ENCODE measurements at places on chromosomes 2 and 18.

DNA sequence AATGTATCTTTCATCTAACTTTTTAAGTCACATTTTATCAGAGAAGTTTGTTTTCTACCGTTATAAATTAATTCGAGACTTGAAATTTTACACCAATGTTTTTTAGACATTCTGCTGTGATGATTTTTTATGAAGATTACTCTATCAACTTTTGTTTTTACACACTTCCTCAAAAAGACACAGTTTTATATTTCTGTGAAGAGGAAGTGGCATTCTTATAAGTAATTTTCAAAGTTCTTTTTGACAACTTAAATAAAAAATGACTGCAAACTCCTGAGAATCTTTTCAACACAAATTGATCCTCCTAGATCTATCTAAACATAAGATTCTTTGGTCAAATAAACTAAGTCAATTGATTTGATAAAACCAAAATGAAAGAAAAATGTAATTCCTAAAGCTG is 13.7 kb downstream of the ANKRD44 start:
- peak; percentile 49 for DNase-seq

DNA sequence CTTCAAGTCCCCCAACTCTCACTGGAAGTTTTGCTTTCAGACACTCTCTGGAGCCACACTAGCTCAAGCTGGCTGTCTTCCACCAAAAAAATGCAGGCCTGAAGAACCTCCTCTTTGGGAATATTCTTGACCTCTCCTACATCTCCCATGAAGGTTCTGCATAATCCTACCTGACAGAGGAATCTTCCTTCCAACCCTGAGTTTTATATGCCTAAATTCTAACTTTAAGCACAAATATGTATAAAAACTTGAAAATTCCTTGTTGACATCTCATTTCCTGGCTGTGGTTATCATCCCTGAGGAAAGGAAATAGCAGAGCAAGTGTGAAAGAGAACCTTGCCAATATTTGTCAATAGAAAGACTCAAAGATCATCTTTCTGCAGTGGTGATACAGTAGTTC is 249.0 kb downstream of the LPIN1 start:
- no peak for DNase-seq

- DNase-seq: peak; percentile 20
Measured at GRCh38 chr2:132438691-132439090, 22.1 kb downstream of the GPR39 start.

- DNase-seq: no peak
Measured at GRCh38 chr18:78080761-78081160, 831.1 kb downstream of the GALR1 start.

DNA sequence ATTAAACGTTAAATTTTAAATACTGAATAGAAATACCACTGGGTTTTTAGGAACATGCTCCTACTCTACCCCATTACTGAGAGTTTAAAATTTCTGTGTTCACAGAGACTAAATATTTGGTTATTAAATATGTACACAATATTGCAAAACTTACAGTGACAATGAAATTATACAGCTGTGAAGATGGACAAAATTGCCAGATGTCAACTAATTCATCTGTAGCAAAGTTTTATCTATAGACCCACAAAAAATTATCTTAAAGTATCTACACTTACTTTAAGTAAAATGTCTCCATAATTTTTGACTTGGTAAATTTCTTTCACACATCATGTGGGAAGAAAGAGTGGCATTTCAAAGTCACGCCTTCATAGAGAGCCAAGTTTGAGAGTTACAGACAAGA is 213.1 kb downstream of the CD226 start:
- no peak for DNase-seq
